ENCODE measurements at places on chromosomes 11 and 22. TPM values are rescaled to one million over a fixed set of nuclear protein-coding genes. Genes with fewer than 3 reads are reported as not detected.

GRCh38 chr22:23716811-23717801 lies 26.3 kb downstream of the RGL4 start:
- H3K4me1 ChIP-seq, result peaks cover 26% of the 10 kb centered on the region
- peaks cover 2% of the 10 kb centered on the region for H3K36me3 ChIP-seq
- DNase-seq, result peak; percentile 84
- H3K4me3 ChIP-seq, result peak overlapping the region; percentile 80
- H3K27ac ChIP-seq, result peak overlapping the region; percentile 7

GRCh38 chr11:64633555-64634159 lies 42.6 kb downstream of the SLC22A12 start:
- no peaks in the 10 kb centered on the region for H3K36me3 ChIP-seq
- no peak for DNase-seq
- no peak overlapping the region for H3K4me3 ChIP-seq
- H3K4me1 ChIP-seq, result peaks cover 12% of the 10 kb centered on the region

DNA sequence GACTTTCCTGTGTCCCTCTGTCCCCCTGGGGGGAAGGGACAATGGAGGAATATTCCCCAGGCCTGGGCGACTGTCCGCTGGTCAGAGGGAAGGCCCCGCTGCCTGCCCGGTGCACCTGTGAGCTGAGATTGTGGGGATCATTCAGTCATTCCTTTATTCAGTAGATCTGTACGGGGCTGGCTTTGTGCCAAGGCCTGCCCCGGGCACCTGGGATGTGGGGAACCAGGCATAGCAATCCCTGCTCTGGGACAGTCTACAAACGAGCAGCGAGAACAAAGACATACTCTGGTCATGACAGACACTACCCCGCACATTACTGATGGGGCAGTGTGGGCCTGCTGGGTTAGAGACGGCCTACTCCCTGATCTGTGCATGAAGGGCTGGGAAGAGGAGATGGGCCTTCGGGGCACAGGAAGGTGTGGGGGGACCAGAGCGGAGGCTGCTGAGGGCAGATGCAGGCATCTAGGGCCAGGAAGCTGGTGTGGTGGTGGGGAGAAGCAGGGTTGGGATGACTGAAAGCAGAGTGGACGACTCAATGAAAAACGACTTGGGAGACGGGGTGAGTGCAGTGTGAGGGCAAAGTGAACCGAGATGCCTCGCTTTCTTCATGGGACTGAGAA lies 1.8 kb upstream of the MYO7A start:
- H3K4me1 ChIP-seq, result peaks cover 7% of the 10 kb centered on the region
- no peak for DNase-seq
- H3K27ac ChIP-seq, result no peak overlapping the region
- H3K27me3 ChIP-seq, result no peaks in the 10 kb centered on the region

- H3K4me1 ChIP-seq, result peaks cover 8% of the 10 kb centered on the region
- no peak overlapping the region for H3K27ac ChIP-seq
- H3K4me3 ChIP-seq, result no peak overlapping the region
- no peaks in the 10 kb centered on the region for H3K27me3 ChIP-seq
- DNase-seq, result no peak
- no peaks in the 10 kb centered on the region for H3K36me3 ChIP-seq
Measured at GRCh38 chr11:44811841-44812448, 85.2 kb downstream of the TSPAN18 start.

- peak; percentile 39 for DNase-seq
- peak overlapping the region; percentile 94 for H3K4me3 ChIP-seq
- no peaks in the 10 kb centered on the region for H3K27me3 ChIP-seq
- peaks cover 50% of the 10 kb centered on the region for H3K4me1 ChIP-seq
- H3K27ac ChIP-seq, result peak overlapping the region; percentile 85
- H3K36me3 ChIP-seq, result no peaks in the 10 kb centered on the region
Measured at GRCh38 chr11:67354075-67355022, 1.0 kb upstream of the POLD4 start.

DNA sequence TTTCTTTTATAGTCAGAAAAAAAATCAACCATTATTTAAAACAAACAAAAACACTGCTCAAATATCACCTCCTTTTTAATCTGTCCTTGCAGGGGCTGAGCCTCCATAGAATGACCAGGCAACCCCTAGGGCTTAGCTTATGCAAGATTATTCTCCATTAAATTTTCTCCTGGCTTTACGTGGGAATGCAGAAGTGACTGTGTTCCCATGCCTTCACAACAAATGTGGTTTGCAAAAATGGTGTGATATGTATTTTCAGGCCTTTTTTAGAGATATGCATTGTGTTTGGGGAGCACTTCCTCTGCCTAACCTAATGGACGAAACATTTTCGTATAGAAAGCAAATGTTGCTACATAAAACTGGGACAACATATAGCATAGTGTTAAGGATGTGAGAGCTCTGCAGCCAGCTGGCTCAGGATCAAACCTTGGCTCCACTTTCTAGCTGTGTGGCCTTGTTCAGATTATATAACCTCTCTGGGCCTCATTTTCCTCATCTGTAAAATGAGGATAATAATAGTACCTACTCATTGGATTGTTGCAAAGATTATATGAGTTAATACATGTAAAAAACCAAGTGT lies 82.6 kb downstream of the PARVA start:
- H3K27ac ChIP-seq, result no peak overlapping the region
- no peak overlapping the region for H3K4me3 ChIP-seq
- H3K4me1 ChIP-seq, result no peaks in the 10 kb centered on the region
- DNase-seq, result no peak
- no peaks in the 10 kb centered on the region for H3K36me3 ChIP-seq

DNA sequence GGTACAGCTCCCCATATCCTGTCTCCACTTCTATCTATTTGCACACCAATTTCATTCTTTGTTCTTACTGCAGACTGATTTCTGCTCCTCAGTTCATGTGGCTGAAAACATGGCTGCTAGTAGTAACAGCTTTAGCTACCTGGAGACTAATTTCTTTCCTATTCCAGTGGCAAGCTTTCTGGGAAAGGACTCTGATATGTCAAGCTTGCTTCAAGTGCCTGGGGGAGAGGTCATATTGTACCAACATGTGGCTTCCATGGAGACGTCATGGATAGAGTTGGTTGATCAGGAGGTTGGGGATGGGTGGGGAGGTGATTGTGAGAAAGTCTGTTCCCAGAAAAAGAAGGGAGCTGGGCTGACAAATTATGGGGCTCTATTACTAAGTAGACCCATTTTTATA lies 44.9 kb downstream of the ADM start:
- H3K36me3 ChIP-seq, result no peaks in the 10 kb centered on the region
- no peak overlapping the region for H3K27ac ChIP-seq
- H3K27me3 ChIP-seq, result peaks cover 11% of the 10 kb centered on the region
- DNase-seq, result no peak
- no peaks in the 10 kb centered on the region for H3K4me1 ChIP-seq

Gene CRYBB2
- total RNA-seq, result not detected

Gene ISX
- not detected for total RNA-seq

GRCh38 chr11:119800171-119800570 lies 71.2 kb upstream of the NECTIN1 start:
- no peak overlapping the region for H3K4me3 ChIP-seq
- H3K27ac ChIP-seq, result no peak overlapping the region
- H3K4me1 ChIP-seq, result no peaks in the 10 kb centered on the region
- no peaks in the 10 kb centered on the region for H3K36me3 ChIP-seq

DNA sequence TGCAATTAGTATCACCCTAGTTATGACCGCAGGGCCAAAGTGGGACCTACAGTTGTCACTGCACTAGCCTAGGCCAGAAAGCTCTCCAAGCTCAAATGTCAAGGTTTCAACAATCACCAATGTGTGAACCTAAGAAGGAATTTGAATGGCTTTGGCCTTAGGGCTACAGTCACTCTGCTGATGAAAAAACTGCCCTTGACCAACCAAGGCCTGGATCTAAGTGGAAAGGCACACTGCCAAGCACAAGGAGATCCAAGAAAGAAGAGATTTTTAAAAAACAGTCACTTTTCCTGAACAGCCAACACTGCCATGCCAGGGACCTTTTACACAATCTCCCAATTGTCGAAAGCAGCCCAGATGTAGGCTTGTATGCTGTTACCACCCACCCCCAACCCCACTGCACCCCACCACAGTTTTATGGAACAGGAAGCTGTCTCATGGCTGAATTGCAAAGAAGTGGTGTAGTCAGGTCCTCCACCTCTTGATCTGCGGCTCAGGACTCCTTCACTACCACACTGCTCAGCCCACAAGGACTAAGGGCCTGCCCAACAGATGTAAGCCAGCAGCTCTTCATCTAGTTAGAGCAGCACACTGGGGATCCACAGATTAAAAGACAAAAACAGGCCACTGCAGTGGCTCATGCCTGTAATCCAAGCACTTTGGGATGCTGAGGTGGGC lies 32.9 kb downstream of the SMCO4 start:
- H3K4me3 ChIP-seq, result no peak overlapping the region
- H3K27ac ChIP-seq, result no peak overlapping the region
- no peak for DNase-seq
- H3K27me3 ChIP-seq, result no peaks in the 10 kb centered on the region
- peaks cover 2% of the 10 kb centered on the region for H3K36me3 ChIP-seq

Gene OR5B21
- total RNA-seq, result not detected

DNA sequence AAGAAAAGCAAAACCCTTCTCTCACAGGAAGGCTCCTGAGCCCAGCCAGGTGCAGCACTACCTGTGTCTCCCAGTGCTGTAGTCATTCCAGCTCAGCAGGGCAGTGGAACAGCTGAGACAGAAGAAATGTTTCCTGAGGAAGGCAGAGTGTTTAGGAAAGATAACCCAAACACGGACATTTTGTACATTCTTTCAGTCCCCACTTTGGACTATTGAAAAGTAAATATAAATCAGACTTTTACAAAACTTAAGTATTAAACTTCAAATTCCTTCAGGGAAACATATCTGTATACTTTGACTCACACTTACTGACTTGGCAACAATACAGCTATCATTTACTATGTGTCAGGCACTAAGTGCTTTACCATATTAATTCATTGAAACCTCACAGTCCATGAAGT lies 40.4 kb downstream of the RRAS2 start:
- no peak overlapping the region for H3K4me3 ChIP-seq
- no peak for DNase-seq
- H3K36me3 ChIP-seq, result peaks cover 3% of the 10 kb centered on the region
- H3K27me3 ChIP-seq, result no peaks in the 10 kb centered on the region
- peaks cover 67% of the 10 kb centered on the region for H3K4me1 ChIP-seq

DNA sequence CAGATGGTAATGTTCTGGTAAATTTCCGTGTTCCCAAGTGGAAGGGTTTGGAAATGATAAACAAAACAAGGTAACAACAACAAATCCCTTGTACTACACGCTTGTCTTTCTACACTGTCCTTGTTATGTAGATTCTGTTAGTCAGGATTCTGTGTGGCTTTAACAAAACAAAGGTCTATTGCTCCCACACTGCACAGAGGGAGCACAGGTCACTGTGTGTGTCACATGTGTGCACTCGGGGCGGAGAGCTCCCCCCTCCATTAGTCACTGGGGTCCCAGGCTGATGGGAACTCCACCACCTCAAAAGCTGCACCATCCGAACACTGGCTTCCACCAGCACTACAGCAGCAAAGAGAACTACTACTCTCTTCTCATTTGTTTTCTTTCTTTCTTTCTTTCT lies 227.9 kb downstream of the NTM start:
- no peaks in the 10 kb centered on the region for H3K36me3 ChIP-seq
- H3K27me3 ChIP-seq, result no peaks in the 10 kb centered on the region
- no peak overlapping the region for H3K27ac ChIP-seq

Gene ANO3
- total RNA-seq, result not detected

Gene SMARCB1
- 67.4 TPM for total RNA-seq

- peaks cover 6% of the 10 kb centered on the region for H3K4me1 ChIP-seq
- DNase-seq, result peak; percentile 33
- no peak overlapping the region for H3K27ac ChIP-seq
Measured at GRCh38 chr11:33802194-33802950, 28.1 kb upstream of the FBXO3 start.

Gene TBX1
- total RNA-seq, result 0.12 TPM

Gene OOSP2
- total RNA-seq, result not detected

DNA sequence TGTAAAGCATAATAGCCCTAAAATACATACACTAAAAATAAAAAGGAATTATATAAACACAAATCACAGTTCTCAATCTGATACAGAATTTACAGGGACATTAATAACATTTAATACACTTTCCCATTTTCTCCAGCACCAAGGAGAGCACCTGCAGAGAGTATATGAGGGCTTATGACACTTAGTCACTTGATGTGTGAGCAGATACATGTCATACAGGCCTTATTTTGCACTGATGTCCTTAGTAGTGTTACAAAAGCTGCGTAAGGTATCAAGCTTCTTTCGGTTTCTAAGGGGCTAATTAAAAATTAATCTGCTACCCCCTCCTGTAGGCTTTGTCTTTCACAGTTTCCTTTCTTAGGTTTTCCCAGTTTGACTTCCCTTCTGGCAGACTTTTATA lies 61.3 kb downstream of the TRIM44 start:
- no peak for DNase-seq
- H3K27me3 ChIP-seq, result no peaks in the 10 kb centered on the region
- peaks cover 4% of the 10 kb centered on the region for H3K4me1 ChIP-seq
- H3K27ac ChIP-seq, result no peak overlapping the region
- no peak overlapping the region for H3K4me3 ChIP-seq

Measured in activated T-cell treated with anti-CD3 and anti-CD28 coated beads, Interleukin-2, amount 50 U/mL, for 72 hours (primary cell).